CD4-positive, alpha-beta T cell treated with Interleukin-10 for 1 hour (primary cell): ENCODE measurements at places on chromosomes 13 and 19.

DNA sequence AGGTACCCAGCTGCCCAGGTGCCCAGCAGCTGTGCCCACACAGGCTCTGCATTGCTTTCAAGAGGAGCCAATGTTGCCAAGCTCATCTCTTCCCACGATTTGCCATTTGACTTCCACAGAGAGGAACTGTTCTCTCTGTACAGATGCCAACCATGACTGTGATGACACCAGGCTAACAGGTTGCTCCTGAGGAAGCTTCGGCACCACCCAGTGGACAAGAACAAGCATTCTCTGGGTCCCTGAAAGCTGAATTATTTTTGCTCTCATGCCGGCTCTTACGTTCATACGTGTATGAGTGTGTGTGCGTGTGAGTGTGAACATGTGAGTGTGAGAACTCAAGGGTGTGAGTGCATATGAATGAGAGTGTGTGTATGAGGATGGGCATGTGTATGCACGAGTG, 535.2 kb downstream of the LIG4 start:
- DNase-seq, result no peak

DNA sequence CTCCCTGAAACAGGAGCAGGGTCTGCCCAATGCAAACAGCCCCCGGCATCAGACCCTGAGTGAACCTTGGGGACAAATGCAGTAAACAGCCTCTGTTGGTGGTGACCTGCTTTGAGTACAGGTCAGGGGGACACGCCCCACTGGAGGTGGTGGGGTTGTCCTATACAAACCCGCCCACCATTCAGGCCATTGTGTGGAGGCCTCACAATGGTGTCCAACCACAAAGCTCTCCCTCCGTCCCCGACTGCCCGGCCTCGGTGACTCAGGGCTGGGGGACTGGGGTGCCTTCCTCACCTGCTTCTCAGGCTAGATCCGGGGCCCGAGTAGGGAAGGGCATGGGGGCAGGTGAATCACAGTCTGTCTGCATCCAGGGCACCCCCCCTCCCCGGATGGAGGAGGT, 1.5 kb downstream of the MUC16 start:
- DNase-seq, result no peak

- no peak for DNase-seq
These were observed 16.2 kb downstream of the BRSK1 start for GRCh38 chr19:55299991-55300390.

- no peak for DNase-seq
These were observed 49.5 kb upstream of the SIN3B start for GRCh38 chr19:16779539-16780163.

DNA sequence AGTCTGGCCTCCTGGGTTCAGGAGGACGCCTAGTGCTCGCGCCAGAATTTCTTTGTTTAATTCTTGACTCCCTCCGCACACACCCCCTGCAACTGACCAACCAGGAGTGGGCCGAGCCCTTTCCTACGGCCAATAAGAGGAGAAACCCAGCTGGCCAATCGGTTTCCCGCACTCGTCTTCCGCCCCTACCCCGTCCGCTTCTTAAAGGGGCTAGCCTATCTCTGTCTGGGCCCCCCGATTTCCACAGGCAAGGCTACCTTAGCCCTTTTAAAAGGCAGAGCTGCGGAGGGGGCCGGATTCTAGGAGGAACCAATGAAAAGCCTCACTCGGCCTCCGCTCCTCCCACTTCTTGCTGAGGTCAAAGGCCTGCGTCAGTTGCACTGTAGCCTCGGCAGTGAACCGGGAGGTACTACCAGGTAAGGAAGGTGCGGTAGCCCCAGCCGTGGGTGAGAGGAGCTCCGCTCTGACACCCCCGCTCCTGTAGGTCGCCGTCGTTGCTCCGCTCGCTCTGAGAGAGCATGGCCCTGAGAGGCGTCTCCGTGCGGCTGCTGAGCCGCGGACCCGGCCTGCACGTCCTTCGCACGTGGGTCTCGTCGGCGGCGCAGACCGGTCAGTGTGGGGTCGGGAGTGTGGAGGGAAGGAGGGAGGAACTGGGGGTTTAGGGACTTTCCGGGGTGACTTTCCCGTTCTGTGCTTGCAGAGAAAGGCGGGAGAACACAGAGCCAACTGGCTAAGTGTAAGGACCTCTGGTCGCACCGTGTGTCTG, at the start of gene GCDH:
TSS of gene GCDH (plus strand) at position 374 of the 766 bp plus-strand sequence. CDS start at position 519, 145 bp downstream.
- DNase-seq, result peak; percentile 98

GRCh38 chr13:80386002-80386401, 45.1 kb upstream of the SPRY2 start:
- DNase-seq, result peak; percentile 16

DNA sequence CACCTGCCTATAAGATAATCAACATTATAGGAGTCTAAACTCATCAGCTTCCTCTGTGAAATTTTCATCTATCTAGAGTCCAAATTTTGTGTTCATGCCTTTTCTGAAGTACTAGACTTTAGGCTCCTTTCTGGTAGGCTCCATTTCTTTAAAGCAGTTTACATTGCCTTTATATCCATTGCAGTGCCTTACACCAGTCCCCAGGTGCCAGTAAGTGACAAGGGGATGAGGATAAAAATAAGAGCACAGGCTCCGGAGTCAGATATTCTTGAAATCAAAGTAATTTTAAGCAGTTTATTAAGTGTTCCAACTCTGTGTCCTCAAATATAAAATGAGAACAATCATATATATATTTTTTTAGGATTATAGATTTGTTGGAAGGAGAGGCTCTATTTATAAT, 10.6 kb upstream of the CYSLTR2 start:
- DNase-seq, result no peak

GRCh38 chr19:8655340-8655709, 24.9 kb downstream of the NFILZ start:
- DNase-seq, result peak; percentile 39

DNA sequence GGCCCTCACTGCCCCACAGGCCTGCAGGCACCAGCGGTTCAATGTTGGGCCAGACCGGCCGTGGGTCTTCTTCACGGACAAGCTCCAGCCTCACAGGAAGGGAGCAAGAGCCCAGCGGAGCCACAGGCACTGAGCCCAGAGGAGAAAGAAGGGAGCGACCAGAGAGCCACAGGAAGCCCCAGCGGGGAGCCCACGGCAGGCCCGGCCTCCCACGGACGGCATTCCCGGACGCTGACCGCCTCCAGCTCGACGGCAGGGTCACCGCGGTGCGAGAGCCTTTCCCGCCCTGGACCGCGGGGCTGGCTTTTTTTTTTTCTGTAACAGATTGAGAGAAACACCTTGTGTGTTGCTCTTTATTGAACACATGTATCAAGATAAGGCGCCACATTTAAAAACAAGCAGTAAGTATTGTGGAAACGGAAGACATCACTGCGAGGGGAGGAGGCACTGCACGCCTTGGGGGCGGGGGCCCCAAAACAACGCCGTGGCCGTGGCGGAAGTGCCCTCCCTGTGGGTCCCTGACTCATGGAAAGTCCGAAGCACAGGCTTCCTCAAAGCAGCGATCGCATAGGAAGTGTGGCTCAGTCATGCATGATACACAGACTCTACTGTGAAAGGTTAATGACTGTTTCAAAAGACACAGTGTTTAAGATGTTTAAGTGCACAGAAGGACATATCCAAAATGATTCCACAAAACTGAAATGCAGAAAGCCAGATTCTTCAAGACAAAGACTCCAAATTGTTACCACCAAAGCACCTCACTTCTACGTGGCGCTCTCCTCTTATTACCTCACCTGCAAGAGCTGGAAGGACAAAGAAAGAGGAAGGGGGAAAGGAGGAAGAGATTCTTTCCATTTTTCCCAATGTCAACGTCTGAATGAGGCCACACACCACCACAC, 3.5 kb downstream of the RASA3 start:
- DNase-seq, result peak; percentile 89

- DNase-seq, result no peak
These were observed 34.4 kb upstream of the ZNF835 start for GRCh38 chr19:56705939-56706338.

DNA sequence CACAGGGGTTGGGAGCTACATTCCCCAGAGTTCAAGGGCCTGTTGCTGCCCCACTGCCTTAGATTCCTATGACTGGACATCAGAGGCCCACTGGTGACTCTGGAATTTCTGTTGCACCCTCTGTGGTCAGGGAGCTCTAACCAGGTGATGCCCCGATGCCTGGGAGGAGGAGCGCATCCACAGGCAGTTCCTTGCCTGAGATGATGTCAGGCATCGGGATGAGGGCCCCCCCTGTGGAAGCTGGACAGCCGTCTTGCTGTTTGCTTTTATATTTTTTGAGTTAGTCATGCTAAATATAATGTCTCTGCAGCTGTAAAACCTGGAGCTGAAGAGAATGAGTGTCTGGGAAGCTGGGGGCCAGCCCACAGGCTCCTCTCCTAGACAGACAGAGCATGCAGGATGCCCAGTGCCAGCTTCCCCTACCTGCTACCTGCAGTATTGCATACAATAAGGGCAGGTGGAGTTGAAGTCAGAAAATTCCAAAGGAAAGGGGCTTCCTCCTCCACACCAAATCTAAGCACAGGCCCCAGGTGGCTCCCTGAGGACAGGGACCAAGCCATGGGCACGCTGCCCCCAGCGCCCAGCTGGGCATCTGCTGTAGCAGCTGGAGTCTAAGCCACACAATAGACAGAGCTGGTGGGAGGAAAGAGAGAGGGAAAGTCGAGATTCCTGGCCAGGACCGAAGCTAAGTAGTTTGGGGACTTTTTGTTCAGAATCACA, 16.2 kb downstream of the COL4A2 start:
- DNase-seq, result no peak

GRCh38 chr13:25247360-25247759, 39.9 kb downstream of the MTMR6 start:
- DNase-seq, result no peak

- DNase-seq, result no peak
These were observed 21.8 kb upstream of the OBI1 start for GRCh38 chr13:78680576-78681350.

- DNase-seq, result no peak
These were observed 1671.5 kb upstream of the SLC10A2 start for GRCh38 chr13:104737713-104738112.

GRCh38 chr19:47266401-47266941, 8.2 kb upstream of the INAFM1 start:
- no peak for DNase-seq

- peak; percentile 24 for DNase-seq
These were observed 97.7 kb upstream of the IPO5 start for GRCh38 chr13:97855570-97856303.

- DNase-seq, result no peak
These were observed 518.0 kb upstream of the SGCG start for GRCh38 chr13:22662771-22663170.

DNA sequence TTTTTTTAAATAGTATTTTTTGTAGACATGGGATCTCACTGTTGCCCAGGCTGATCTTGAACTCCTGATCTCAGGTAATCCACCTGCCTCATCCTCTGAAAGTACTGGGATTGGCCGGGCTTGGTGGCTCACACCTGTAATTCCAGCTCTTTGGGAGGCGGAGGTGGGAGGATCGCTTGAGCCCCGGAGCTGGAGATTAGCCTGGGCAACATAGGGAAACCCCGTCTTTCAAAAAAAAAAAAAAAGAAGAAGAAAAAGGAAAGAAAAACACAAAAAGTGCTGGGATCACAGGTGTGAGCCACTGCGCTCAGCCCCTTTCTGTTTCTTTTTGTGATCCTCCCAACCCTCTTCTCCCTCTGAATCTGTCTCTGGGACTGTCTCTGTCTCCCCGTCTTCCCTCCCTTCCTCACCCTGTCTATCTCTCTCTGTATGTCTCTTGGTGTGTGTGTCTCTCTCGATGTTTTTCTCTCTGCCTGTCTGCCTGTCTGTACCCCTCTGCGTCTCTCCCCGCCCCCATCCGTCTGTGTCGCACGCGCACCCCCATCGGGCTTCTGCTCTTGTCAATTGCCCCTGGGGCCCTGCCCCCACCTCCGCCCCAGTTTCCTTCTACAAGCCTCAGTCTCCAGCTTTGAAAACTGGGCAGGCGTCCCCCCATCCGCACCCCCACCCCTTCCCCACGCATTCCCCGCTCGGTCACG, 540 bp upstream of the ZFP36 start:
- peak; percentile 95 for DNase-seq

DNA sequence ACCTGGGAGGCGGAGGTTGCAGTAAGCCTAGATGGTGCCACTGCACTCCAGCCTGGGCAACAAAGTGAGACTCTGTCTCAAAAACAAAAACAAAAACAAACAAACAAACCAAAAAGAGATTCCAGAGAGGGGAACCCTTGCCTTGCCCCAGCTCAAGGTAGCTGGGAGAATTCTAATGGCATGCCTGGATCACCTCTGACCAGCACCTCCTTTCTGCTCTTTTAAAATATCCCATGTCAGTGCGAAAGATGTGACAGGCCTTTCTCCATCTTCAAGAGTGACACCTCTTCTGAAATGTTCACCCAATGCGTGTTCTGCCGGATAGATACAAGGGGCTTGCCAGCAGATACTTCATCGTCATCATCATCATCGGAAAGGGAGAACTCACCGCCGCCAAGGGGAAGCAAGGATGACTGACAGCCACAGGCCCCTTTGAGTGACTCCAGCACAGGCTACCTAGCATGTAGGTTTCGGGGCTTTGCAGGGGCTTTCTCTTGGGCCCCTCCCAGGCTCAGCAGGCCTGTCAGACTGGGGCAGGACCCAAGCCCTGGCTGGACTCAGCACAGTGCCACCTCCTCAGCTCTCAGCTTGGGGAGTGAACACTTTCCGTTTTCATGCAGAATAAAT, 18.9 kb upstream of the LRP3 start:
- no peak for DNase-seq

DNA sequence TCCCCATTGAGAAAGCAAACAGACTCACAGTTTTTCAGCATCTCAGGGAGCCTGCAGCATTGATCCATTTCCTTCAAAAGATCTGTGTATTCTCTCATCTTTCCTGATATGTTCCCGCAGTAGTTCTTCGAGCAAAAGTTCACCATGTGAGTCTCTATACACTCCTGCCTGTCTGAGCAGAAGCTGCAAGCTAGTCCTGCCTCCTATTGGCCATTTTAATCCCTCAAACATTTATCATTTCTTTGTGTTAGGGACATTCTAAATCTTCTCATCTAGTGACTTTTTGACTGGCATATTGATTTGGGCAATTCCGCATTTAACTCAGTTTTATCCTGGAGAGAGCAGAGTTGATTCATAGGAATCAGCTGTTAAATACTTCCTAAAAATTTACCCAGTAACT, 660.4 kb upstream of the KLF12 start:
- no peak for DNase-seq

DNA sequence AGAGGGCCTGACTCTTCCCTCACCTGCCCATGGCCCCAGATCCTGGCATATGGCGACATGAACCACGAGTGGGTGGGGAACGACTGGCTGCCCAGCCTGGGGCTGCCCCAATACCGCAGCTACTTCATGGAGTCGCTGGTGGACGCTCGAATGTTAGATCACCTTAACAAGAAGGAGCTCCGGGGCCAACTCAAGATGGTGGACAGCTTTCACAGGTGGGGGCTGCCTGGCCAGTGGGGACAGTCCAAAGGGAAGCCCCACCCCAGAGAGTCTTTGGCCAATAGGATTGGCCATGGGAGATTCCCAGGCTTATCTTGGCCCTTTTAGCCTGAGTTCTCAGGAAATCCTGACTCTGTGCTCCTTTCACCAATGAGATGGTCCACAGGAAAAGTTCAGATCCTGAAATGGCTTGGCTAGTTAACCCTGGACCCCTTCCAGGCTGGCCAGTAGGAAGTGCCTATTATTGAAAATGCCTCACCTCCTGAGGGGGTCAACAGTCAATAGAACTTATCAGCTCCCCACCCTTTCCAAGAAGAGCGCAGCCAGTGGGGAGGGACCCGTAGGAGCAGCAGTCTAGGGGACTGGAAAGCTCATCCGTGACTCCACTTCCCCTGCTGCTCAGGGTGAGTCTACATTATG, 7.0 kb downstream of the HRC start:
- no peak for DNase-seq
